Urinary bladder (tissue), 4 donors: ENCODE measurements at places on chromosomes 12 and 14.
A peak's percentile ranks its signal among the peaks of the same experiment; 100 is the strongest.

DNA sequence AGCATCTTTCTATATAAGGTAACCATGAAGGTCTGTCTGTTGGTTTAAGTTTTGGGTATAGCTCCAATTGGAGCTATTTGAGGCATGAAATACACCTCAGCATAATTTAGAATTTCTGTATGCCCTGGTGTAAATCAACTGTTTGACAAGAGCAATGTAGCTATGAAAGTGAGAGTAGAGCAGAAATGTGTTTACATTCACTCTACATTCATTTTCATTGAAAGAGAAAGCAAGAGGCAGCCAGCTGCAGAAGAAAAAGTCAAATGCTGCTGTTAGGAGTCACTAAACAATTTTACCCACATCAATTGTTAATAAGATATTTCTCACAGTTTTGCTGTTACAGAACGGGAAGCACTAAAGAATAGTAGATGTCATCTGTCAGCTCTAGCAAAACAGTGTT is 252.5 kb downstream of the SLC6A15 start:
- no peak for DNase-seq

- DNase-seq: no peak
Measured at GRCh38 chr12:97630875-97631274, 168.3 kb downstream of the RMST start.

GRCh38 chr14:73149753-73150152 is 13.4 kb downstream of the PSEN1 start:
- no peak for DNase-seq

- DNase-seq: no peak
Measured at GRCh38 chr12:93954166-93955112, 193.9 kb upstream of the PLXNC1 start.

DNA sequence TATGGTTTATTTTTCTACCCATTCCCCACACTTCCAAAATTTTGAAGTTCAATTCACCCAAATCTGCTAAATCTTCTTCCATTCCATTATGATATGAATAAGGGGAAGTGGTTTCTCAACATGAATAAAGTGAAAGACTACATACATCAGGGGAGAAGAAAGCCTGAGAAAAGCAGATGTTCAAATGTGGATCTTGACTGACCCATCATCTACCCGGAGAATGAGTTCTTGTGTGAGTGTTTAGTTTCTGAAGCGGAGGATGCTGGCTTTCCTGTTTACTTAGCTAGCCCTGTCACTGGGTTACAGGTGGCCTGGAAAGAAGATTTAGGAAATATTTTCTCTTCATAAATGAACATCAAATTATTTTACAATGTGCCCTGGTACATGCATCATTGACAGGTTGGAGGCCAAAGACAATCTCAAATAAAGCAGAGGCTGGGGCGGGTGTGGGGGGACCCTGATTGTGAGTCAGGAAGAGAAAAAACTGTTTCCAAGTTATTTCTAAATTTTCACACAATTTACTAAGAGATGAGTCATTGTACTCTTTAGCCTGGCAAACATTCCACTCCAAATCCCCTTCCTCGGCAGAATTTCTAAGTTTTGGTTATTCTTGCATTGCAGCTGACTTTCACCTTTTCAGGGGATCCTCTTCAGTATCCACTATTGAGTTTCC is 135.6 kb downstream of the SLC25A21 start:
- DNase-seq: no peak

GRCh38 chr12:88994537-88994936 is 357.8 kb downstream of the DUSP6 start:
- no peak for DNase-seq

DNA sequence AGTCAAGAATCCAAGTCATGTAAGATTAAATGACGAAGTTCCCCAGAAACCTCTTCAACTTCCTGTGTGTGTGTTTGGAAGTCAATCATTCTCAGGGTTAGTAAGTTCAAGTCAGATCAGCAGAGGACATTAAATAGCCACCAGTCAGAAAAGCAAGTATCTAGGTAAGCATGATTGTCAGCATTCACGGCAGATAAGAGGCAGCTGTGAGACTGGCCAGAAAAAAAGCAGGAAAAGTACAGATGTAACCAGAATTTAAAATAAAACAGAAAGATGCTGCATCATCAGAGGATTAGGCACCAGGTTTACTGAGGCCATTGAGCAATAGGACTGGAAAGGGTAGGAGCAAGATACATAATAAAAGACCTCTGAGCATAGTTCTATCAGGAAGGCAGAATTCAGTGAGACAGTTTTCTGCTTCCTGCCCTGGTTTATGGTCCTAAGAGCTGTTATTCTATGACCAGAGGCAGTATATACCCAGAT is 606.9 kb downstream of the FSCB start:
- no peak for DNase-seq

DNA sequence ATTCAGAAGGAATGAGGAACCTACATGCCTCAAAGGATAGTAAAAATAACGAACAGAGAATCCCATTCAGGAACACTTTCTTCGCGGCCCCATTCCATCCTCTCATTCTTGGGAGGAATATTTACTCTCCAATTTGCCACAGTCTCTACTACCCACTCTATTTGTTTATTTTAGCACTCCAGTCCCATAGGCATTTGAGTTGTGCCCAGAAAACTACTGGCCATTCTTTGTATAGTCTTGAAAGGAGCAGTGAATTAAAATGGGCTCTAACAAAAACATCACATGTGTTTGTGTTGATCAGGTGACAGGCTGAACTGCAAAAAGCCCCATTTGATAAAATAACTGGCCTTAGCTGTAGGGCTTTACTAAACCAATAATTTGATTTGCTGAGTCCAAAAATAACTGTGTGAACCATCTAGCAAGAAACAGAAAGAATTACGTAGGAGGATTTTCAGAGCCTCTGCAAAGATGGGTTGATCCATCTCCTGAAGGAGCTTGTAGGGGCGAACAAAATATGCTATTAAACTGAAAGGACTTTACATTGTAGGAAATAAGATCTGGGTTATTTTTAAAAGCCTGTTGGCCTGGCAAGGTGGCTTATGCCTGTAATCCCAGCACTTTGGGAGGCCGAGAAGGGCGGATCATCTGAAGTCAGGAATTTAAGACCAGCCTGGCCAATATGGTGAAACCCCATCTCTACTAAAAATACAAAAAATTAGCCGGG is 142.3 kb upstream of the CPNE8 start:
- DNase-seq: no peak

GRCh38 chr14:58299401-58300330 is 1.3 kb downstream of the ARID4A start:
- no peak for DNase-seq

GRCh38 chr14:55416866-55417265 is 5.2 kb upstream of the ATG14 start:
- no peak for DNase-seq

DNA sequence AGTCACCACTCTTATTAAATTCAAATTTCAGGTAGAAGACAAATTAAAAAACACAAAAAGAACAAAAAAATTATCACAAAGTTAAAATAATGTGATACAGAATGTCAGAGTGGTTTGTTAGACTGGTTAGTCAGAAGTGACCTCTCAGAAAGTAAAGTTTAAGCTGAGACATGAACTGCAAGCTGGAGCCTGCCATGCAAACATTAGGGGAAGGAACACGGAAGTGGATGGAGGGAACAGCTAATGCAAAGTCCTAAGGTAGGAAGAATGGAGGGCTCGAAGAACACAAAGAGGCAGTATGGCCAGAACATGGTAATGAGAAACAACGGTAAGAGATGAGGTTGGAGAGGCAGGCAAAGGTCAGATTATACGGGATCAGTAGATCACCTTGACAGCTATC is 41.7 kb downstream of the WDHD1 start:
- DNase-seq: peak; percentile 3

- DNase-seq: no peak
Measured at GRCh38 chr14:23613242-23614070, 22.7 kb upstream of the DHRS2 start.

- DNase-seq: no peak
Measured at GRCh38 chr12:12379831-12380730, 23.2 kb downstream of the BORCS5 start.

DNA sequence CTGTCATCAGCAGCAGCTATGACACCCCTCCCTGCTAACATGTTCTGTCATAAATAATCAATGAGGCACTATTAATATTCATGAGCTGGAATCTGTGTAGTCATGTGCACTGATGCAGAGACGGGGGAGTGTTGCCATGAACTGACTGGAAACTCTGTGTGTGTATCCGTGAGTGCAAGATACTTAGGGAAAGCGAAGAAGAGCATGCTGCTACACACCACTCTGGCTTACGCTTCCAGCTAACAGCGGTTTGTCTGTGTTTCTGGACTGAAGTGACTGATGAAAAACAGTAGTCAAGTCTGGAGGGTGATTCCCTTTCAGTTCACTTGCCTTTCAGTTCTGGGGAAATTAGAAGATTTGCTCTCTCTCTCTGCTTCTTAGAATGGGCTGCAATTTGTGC is 249.4 kb downstream of the PDZRN4 start:
- no peak for DNase-seq

DNA sequence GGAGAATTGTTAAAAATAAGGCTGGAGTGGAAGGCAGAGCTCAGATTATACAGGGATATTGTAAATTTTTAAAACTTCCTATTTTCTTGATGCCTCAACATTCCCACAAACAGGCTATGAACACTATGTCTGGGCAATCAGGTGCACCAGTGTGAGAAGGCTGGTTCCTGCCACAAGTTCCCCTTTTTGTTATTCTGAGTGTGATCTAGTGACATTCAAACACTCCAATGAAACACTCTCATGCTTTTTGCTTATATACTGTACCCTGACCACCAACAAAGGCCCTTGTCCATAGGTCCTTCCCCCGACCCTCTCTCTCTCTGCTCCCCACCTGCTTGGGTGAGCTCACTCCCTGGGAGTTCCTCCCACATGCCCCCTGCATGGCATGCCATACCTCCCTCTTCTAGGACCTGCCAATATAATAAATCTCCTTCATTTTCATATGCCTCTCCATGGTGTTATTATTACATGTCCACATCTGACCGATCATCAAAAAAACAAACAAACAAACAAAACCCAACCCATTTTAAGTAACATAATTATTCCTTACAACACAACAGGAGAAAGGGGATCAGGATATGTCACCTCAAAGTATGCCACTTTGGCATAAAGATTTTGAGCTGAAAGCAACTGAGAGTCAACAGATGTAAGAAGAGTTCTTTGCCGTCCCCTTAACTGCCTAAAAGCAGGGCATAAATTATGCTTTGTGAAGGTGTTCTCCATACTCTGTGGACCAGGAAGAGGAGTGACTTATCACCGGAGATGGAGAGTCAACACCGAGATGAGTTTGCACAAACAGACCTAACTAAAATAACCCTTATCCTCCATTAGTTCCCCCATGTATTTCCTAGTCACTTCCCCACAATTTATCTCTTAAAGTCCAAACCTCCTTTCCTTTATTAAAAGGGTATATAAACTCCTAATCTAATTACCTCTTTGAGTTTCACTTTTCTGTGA is 42.5 kb upstream of the CATSPERB start:
- DNase-seq: no peak

DNA sequence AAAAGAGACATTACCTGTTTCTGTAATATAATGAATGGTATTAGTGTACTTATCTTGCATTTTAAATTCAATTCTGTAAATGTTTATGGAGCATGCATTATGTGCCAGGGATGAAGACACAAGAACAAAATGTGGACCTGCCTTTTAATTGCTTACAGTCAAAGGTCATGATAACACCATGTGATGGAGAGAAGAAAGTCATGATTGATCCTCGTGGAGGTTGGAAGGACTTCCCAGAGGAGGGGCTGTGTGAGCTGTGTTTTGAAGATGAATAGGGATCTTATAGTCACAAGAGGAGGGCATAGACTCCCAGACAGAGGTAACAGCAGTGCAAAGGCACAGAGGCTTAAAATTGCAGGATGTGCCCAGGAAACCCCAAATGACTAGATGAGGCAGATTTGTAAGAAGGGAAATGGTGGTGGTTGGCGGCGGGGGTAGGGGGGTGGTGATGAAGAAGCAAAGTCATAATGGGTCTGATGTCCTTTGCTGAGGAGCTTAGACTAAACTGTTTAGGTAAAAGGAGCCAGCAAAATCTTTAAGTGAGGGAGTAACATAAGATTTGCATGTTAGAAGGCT is 151.5 kb downstream of the PRKCH start:
- DNase-seq: no peak

GRCh38 chr12:9179781-9180180 is 28.4 kb downstream of the PZP start:
- DNase-seq: no peak

DNA sequence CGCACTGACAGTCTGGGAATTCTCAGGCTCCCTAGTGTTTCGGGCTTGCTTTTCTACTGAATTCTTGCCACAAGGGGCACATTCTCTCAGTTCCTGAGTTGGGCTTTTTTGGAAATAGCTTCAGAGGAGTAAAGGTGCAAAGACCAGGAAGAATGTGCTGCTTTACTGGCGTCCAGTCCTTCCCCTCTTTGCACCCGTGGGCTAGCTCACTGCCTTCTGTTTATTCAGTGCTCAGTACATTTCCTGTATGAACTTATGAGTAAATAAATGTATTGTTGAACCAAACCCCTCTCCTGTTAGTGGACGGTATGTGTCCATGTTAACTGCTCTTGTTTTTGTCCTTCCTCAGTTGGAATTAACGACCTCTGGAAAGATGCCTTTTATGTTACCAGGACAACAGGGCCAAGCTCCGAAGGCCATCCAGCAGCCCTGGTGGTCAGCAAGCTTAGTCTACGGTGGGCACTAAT is 24.0 kb downstream of the GSG1 start:
- DNase-seq: no peak

GRCh38 chr12:104964856-104965205 is 6.7 kb upstream of the SLC41A2 start:
- DNase-seq: no peak

DNA sequence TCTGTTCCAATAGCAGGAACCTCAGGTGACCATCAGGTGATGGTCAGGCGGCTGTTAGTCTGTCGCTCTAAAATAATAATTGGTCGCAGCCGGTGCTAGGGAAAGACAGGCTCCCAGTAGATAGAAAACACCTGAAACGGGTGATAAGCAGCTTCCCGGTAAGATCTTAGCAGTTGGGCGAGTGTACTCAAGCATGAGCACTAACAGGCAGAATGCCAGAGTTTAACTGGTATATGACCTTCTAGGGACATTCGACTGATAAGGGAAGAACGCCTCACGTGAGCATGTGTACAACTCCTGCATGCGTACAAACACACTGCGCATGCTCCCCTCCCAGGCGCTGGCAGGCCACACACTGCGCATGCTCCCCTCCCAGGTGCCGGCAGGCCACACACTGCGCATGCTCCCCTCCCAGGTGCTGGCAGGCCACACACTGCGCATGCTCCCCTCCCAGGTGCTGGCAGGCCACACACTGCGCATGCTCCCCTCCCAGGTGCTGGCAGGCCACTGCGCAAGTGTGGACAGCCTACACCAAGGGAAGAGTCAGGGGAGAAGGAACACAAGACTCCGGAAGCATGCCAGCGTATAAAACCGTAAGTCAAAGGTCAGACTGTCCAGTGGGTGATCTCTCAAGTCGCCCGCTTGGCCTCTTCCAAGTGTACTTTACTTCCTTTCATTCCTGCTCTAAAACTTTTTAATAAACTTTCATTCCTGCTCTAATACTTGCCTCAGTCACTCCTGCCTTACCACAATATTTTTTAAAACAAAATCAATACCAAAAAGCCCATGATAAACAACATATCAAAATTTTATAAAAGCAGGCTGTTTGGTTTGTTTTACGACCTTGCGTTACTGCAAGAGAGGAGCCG is 24.5 kb downstream of the GPRC5D start:
- DNase-seq: peak; percentile 54

GRCh38 chr12:5656836-5657235 is 224.9 kb downstream of the NTF3 start:
- no peak for DNase-seq
